DMS 273 treated with DMSO at 0.1 percent for 48 hours (cell line): ENCODE measurements at places on chromosomes 5 and 9.

GRCh38 chr9:121499427-121500164 lies at the start of gene GGTA1:
TSS of gene GGTA1 (minus strand) at chr9:121499844. CDS start at chr9:121467922, 31,922 bp downstream.
- DNase-seq, result peak; percentile 29

GRCh38 chr9:129310666-129311350 lies 132.7 kb upstream of the IER5L start:
- no peak for DNase-seq

GRCh38 chr9:73026375-73026774 lies 73.5 kb upstream of the ALDH1A1 start:
- no peak for DNase-seq

DNA sequence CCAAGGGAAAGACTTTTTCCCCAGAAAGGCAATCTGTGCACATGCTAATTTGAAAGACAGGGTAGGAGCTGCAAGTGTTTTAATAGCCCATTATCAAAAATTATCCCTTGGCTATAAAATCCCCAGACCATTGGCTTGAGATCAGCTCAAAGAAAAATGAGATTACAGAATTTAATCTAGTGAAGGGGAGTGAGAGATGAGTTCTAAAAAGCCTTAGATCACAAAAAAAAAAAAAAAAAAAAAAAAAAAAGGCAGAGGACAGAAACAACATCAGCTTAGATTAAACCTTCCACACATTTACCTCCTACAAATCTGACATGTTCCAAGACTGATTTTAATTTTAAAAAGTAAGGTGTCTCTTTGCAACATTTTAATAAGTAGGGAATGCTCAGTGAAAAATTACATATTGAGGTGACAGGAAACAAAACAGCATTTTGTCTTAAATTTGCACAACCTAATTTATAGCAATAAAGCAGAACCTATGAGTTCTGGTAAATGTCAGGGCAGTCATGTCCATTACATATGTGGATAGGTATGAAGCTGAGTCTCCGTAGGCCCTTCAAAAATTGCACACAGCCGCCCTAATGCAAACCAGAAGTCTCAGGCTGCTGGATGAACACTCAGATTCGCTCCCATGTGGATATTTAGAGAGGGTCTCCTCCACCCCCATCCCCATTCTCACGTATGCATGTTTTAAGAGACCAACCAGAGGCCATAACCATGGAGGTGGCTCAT lies 43.4 kb downstream of the NFIB start:
- DNase-seq, result no peak

DNA sequence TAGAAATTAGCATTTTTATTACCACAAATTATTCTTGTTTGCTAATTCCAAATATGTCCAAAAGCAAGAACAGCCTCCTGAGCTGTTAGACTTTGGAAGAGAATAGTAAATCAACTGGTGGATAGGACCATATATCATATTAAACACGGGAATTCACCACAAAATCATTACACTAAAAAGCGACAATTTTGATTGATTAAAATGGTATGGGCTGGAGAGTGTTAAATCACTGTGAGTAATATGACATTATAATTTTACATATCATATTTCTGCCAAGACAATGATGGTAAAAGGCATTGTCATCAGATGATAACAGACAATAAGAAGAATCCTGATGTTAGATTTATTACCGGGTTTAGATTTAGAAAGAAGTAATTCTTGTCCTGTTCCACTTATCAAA lies 107.2 kb upstream of the ARRDC3 start:
- DNase-seq, result no peak

DNA sequence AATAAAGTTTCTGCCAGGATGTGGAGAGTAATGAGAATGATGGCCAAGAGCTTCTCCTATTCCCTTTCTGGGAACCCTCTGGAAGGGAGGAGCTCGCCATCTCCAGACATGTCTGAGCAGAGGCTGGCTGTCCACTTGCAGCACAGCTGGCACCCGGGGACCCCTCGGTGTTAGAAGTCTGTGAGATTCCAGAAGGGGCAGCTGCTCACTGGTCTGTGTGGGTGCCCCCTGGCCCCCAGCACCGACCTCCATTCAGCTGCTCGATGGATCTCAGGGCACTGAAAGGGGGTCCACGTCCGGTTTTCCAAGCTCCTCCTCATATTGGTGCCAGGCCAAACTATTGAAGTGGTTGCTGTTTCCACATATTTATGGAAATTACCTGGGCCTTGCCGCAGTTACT lies 3.6 kb upstream of the FAM163B start:
- DNase-seq, result no peak

DNA sequence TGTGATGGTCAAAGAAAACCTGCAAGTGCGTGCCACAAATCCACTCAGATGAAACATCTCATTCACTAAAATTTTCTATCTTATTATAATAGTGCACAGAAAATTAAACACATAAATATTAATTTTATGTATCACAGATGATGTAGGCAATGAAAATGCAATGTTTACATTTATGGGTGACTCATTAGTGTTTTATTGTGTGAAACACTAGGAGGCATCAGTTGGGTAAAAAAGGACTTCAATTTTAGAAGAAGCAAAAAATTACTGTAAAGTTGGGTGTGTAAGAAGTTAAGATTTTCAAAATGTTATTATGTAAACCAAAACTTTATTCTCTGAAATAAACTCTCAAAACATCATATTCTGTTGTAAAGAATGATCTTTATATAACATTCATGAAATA lies 4.0 kb downstream of the MEF2C start:
- no peak for DNase-seq

GRCh38 chr5:177325868-177326381 lies 14.2 kb upstream of the MXD3 start:
- no peak for DNase-seq

GRCh38 chr5:67015541-67016191 lies 180.9 kb downstream of the CD180 start:
- DNase-seq, result peak; percentile 78

GRCh38 chr5:95959051-95959887 lies 2.4 kb downstream of the ELL2 start:
- DNase-seq, result no peak
